Adrenal gland (tissue), 19 donors: ENCODE measurements at places on chromosomes 16 and 17. TPM values are rescaled to one million over a fixed set of nuclear protein-coding genes. Genes with fewer than 3 reads are reported as not detected.

HYDIN gene
- 3.1 TPM for total RNA-seq

DLX4 gene
- 0.28 TPM for total RNA-seq

HSD11B2 gene
- 6.2 TPM for total RNA-seq

BAIAP3 gene
- total RNA-seq = 7.8 TPM

SHISA9 gene
- 0.28 TPM for total RNA-seq

USP6 gene
- total RNA-seq = 0.16 TPM

EVI2B gene
- 14.3 TPM for total RNA-seq
